ENCODE measurements at places on chromosomes 3 and 15. TPM values are rescaled to one million over a fixed set of nuclear protein-coding genes. Genes with fewer than 3 reads are reported as not detected.

The GOLGA8R gene
- total RNA-seq, result 9.8 TPM

The SLC51A gene
- 1.1 TPM for total RNA-seq

The EFCAB12 gene
- total RNA-seq, result 3.8 TPM

GRCh38 chr15:78168608-78169007 is 19.4 kb downstream of the IDH3A start:
- DNase-seq, result no peak
- H3K4me1 ChIP-seq, result no peaks in the 10 kb centered on the region
- H3K4me3 ChIP-seq, result no peak overlapping the region
- peaks cover 43% of the 10 kb centered on the region for H3K36me3 ChIP-seq
- no peak overlapping the region for H3K27ac ChIP-seq

DNA sequence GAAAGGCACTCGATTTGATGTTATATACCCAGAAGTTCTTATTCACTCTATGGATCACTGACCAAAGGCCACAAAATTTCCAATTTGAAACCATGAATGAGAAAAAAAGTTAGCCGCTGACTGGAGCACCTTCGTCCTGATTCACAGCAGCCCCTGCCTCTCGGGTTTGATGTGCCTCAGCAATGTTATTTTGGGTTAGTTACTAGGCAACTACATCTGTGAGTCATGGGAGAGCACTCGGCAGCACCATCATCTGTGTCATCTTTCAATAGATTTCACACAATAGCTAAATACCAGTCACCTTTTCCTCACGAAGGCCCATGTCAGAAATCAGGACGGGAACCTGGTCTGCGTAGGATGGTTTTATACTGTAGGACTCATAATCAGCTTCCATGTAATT is 269.2 kb downstream of the ZBBX start:
- H3K27ac ChIP-seq, result no peak overlapping the region
- DNase-seq, result no peak
- no peaks in the 10 kb centered on the region for H3K27me3 ChIP-seq
- no peaks in the 10 kb centered on the region for H3K36me3 ChIP-seq
- no peaks in the 10 kb centered on the region for H3K4me1 ChIP-seq

- H3K27me3 ChIP-seq, result no peaks in the 10 kb centered on the region
- H3K4me3 ChIP-seq, result no peak overlapping the region
- H3K4me1 ChIP-seq, result peaks cover 37% of the 10 kb centered on the region
- DNase-seq, result no peak
- peak overlapping the region; percentile 88 for H3K27ac ChIP-seq
These were observed 57.7 kb downstream of the IQSEC1 start for GRCh38 chr3:13015286-13016082.

DNA sequence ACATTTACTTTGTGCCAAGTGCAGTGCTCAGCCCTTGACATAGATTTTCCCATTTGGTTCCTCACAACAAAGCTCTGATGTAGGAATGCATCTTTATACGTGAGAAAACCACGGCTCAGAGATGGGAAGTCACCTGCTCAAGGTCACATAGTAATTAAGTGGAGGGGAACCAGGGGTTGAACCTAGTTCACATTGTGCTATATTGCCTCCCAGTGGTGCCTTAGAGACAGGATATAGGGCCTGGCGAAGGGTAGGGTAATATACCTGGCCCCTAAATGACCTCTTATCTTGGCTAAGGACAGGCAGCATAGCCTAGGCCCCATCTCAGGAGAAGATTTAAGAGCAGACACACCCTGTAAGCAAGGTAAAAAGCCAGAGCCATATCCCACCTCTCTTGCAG is 71.5 kb downstream of the FOXP1 start:
- H3K27ac ChIP-seq, result no peak overlapping the region
- peaks cover 14% of the 10 kb centered on the region for H3K4me1 ChIP-seq
- no peak for DNase-seq
- H3K36me3 ChIP-seq, result no peaks in the 10 kb centered on the region

DNA sequence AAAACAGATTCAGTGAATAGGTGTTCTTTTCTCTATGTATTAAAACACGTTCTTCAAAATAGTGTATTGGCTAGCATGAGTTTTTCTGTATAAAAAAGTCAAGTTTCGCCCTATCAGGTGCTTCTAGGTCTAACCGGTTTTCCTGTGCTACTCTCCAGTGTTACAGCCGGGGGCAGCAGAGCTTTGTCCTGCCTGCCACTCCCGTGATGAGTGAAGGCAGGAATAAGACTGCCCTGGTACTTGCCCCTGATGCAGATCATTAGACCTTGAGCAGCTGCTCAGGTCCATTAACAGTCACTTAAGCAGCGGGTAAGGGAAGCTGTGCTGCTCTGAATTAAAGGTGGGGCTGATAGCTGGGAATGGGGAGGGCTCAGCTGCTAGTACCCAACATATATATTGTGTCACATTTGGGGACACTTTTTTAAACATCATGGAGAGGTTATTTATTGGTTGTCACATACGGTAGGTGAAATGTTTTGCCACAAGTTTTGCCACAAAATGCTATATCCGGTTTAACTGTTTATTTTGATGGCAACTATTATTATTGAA is 1.3 kb upstream of the UNC13C start:
- no peak overlapping the region for H3K4me3 ChIP-seq
- peak; percentile 76 for DNase-seq
- no peaks in the 10 kb centered on the region for H3K36me3 ChIP-seq
- H3K27ac ChIP-seq, result no peak overlapping the region
- H3K4me1 ChIP-seq, result peaks cover 5% of the 10 kb centered on the region

GRCh38 chr3:40358454-40358853 is 28.5 kb upstream of the ENTPD3 start:
- H3K4me1 ChIP-seq, result no peaks in the 10 kb centered on the region
- DNase-seq, result no peak
- no peak overlapping the region for H3K4me3 ChIP-seq
- no peaks in the 10 kb centered on the region for H3K27me3 ChIP-seq

- no peak overlapping the region for H3K27ac ChIP-seq
- H3K4me3 ChIP-seq, result no peak overlapping the region
- no peaks in the 10 kb centered on the region for H3K27me3 ChIP-seq
These were observed 809.9 kb downstream of the MCTP2 start for GRCh38 chr15:95041297-95041696.
